ENCODE measurements at places on chromosomes 5 and 9.

DNA sequence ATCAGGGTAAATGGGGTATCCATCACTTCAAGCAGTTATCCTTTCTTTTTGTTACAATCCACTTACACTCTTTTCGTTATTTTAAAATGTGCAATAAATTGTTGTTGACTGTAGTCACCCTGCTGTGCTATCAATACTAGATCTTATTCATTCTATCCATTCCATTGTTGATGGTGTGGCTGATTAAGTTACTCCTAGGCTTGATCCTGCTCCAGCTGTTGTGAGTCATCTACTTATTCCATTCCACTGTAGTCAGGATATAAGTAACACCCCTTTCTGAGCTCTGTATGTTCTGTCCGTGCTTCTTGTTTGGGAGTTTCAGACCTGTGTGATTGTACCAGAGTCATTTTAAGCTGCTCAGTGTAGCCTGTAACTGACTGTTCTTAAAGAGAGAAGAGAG is 122.5 kb upstream of the RUSC2 start:
- no peak for DNase-seq

DNA sequence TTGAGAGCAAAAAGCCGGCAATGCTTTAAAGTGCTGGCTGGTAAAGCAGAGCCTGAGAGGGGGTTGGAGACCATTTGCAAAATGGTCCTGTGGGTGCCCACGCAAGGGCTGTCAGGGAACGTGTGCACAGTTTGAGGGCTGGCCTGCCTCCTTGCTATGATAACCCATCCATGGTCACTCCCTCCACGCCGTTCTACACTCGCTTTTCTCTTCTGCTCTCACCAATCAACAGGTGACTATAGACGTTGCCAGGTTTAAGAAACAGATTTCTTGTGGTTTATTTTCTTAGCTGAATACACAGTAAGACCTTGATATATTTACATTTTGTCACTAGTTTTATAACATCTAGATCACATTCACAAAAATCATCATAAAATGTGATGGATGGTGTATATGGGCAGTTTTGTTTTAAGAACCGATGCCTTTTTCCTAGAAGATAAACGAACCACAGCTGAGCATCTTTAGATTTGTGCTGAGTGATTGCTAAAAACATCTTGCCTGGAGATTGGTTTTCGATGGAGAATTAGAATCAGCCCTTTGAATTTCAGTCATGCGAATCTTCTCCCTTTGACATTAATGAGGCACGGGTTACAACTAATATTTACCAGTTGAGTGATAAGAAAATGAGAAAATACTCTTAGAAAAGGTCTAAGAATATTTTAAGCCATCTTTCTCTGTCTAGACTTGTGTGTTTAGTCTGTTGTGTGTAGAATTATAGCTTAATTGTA is 13.9 kb downstream of the MAP1B start:
- DNase-seq = no peak

- no peak for DNase-seq
Measured at GRCh38 chr9:124390794-124391658, 24.2 kb downstream of the PSMB7 start.

DNA sequence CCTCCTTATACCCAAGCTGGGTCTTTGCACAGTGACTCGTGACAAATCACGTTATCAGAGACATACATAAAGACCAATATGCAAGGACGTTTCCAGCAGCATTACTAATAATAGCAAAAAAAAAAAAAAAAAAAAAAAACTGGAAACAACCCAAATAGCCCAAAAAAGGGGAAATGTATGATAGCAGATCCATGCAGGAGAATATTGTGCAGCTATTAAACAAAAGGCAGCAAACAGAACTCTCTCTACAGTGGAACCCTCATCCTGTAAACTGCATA is 37.7 kb downstream of the C5orf15 start:
- DNase-seq = no peak

- no peak for DNase-seq
Measured at GRCh38 chr9:95750725-95751519, 124.6 kb upstream of the ERCC6L2 start.

DNA sequence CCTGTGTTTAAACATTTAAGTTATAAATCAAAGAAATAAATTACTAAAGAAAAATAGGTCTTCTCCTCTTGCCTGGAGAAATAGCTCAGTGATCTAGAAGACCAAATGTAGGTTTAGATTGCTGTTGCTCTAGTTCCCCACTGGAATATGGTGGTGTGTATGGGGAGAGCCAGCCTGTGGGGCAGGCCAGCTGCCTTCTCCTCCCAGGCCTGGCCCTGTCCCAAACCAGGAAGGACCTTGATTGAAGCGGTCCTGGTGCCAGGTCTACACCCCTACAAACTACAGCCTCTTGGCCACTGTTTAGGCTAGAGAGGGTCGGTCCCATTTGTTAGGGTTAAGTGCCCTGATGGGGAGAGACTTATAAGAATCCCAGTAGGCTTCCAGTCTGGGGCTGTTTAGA is 35.4 kb downstream of the MAN2A1 start:
- DNase-seq = no peak

- peak; percentile 88 for DNase-seq
Measured at GRCh38 chr9:136618580-136619547, 43.9 kb upstream of the EGFL7 start.

GRCh38 chr9:35111001-35111933 is 4.4 kb downstream of the ATOSB start:
- DNase-seq = peak; percentile 98

DNA sequence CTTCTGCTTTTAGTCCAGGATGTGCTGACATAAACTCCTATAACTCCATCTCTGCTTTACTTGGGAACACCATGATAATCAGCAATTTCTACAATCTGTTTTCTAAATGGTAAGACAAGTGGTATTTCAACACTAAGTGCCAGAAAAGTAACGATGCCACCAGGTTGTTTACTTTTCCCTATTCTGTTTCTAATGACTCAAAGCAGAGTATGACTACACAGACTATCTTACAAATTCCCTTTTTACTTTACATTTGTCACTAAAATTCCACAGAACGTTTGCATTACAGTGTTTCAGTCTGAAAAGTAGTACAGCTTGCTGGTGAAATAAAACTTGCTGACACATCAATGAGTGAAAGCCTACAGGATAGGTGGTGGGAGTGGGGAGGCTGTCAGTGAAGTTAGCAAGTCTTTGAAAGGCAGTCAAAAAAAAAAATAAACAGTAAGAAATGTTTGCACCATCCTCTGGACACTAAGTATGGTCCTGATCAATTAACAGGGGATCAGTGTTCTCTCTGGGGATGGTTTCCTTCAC is 186.5 kb downstream of the LURAP1L start:
- no peak for DNase-seq
